Caudate nucleus (tissue), 63 donors: ENCODE measurements at places on chromosomes 12 and 14.

DNA sequence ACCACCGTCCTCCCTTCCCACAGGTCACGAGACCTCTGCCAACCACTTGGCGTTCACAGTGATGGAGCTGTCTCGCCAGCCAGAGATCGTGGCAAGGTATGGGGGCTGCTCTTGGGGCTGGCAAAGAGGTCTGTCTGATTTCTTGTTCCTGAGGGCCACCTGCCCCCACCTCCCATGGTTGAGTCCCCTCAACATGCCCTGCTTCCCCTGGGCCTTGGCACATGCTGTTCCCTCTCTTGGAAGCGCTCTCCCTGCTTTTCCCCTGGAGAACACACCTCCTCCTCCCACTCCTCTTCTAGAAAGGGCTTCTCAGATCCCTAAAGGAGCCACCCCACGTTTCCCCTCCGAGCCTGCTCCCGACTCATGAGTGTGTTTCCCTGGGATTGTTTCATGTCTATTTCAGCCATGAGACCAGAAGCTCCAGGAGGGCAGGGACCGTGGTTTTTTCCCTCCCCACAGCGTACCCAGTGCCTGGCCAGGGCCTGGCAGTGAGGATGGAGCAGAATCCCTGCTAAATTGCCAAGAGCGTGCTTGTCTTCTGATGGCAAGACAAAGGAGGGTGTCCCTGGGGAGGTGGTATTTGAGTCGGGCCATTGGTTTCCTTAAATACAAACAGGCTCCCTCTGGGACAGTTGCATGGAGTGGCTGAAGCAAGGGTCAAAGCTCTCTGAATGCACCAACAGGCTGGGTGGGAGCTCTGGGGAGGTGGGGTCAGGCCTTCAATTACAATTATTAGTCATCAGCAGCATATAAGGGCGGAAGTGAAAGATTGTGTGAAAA is 34.1 kb downstream of the CYP46A1 start:
- DNase-seq, result no peak

GRCh38 chr12:95060951-95061350 is 12.5 kb downstream of the NR2C1 start:
- DNase-seq, result no peak

GRCh38 chr12:47361389-47362021 is 281.7 kb upstream of the AMIGO2 start:
- DNase-seq, result no peak

- DNase-seq, result no peak
These were observed 13.2 kb downstream of the CABP1 start for GRCh38 chr12:120653611-120654010.

GRCh38 chr14:66056268-66056907 is 429.8 kb upstream of the CCDC196 start:
- no peak for DNase-seq

DNA sequence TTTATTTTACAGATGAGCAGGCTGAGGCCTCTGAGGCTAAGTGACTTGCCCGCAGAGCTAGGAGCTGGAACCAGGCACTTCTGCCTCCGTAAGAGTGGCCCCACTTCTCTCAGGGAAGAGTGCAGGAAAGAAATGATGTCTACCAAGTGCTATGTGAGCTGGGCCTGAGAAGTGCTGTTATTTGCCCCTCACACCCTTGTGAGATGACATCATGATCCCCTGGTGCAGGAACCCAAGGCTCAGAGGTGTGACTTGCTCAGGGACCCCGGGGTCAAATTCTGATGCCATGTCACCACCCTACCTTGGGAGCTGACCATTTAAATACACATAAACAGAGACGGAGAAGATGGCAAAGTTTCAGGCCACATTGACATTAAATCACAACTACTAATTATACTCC is 63.7 kb upstream of the DDX11 start:
- DNase-seq, result no peak
